ENCODE measurements at places on chromosomes 3 and 15.

GRCh38 chr15:88621789-88622604, 857 bp downstream of the AEN start:
- no peak for DNase-seq

DNA sequence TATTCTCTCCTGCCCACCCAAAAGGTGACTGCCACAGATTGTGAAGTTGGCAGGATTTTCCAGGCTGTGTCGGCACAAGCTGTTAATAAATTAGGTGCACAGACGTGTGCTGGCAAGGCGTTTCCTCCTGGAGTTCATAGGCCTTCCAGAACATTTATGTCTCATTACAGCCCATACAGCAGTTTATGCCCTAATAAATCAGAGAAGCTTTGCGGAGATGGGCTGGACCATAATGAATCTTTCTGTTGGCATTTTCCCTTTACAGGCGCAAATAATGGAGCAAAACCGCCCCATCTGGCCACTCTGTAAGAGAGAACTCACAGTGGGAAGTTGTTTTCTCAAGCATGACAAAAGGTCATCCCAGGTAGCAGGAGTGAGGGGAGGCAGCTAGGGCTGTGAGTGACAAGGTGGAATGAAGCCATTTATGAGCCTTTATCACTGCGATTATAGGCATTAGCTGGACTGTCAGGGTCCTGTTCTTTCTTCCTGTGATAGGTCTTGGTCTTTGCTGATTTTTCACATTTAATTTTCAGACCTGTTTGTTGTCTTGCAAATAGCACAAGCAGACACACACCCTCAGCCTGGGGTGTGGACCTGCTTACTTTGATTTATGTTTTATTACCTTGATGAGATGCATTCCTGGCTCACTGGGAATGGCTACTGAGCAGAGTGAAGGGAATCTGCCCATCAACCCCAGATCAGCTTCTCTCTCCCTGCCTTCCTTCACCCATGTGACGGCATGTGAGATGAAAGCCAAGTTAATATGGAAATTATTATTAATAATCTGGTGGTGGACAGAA, 257.5 kb downstream of the LRTM1 start:
- no peak for DNase-seq

- DNase-seq, result no peak
These were observed 145.7 kb upstream of the PLAAT1 start for GRCh38 chr3:193095366-193095765.

GRCh38 chr3:102450976-102451375, 16.2 kb downstream of the ZPLD1 start:
- no peak for DNase-seq
